ENCODE measurements at places on chromosomes 3 and 15. TPM values are rescaled to one million over a fixed set of nuclear protein-coding genes. Genes with fewer than 3 reads are reported as not detected.

DNA sequence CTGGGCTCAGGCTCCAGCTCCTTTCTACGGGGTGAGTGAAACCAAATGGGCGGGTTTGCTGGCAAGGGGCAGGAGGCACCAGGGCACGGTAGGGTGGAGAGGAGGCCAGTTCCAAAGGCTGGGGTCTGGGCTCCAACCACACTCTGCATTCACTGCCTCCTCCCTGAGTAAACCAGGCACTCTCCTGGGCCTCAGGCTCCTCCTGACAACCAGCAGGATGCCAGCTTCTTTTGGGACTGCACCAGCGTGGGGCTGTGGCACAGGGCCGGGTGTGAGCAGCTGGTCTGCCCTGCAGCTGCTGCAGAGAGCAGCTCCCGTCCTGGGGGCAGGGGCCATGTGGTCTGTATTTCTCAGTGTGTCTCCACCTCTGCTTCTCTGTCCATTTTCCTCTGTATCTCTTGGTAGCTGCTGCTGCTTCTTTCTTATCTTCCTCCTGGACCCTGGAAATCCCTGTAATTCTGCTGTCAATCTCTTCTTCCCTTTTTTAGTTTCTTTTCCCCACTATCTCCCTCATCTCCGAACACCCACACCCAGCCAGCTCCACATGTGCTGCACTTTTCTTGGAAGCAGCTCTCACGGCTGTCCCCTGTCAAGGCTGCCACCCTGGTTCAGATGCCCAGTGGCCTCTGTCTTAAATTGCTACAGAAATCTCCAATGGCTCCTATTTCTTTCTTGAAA, 54.9 kb upstream of the TBC1D21 start:
- no peak for DNase-seq

Gene TM4SF4
- polyA plus RNA-seq, result 0.42 TPM

- no peak for DNase-seq
Measured at GRCh38 chr3:184428561-184429175, 48.8 kb downstream of the CHRD start.

Gene CSPG5
- polyA plus RNA-seq, result 0.05 TPM

Gene KCNH8
- polyA plus RNA-seq, result 0.04 TPM

GRCh38 chr3:140627756-140628155, 50.1 kb upstream of the TRIM42 start:
- DNase-seq, result no peak

Measured in BJ (cell line).